ENCODE measurements at places on chromosomes 6 and 20. TPM values are rescaled to one million over a fixed set of nuclear protein-coding genes. Genes with fewer than 3 reads are reported as not detected.

C6orf132 gene
- 0.75 TPM for total RNA-seq

CDS2 gene
- 19.7 TPM for total RNA-seq

RNF182 gene
- 2.1 TPM for total RNA-seq

HSPA12B gene
- not detected for total RNA-seq

TMEM74B gene
- not detected for total RNA-seq

CST7 gene
- total RNA-seq: not detected

IL17F gene
- total RNA-seq: not detected

PREX1 gene
- 28.7 TPM for total RNA-seq

GRCh38 chr6:90663873-90664272 lies 77.0 kb upstream of the MAP3K7 start:
- DNase-seq: no peak

DNA sequence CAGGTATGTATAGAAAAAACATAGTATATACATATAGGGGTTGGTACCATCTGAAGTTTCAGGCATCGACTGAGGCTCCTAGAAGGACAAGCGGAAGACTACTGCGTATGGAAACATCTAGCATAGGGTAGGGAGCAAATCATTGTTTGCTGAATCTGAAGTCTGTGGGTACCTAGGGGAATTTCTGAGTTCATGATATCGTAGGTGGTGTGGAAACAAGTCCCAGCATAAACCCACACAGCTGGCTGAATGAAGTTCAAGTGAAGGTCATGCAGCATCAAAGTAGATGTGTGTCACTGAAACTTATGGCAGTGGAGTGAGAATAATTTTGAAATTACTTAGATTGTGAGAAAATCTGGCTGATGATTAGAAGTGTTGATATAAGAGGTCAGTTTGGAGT lies 39.4 kb downstream of the MAP7 start:
- DNase-seq: no peak

DNA sequence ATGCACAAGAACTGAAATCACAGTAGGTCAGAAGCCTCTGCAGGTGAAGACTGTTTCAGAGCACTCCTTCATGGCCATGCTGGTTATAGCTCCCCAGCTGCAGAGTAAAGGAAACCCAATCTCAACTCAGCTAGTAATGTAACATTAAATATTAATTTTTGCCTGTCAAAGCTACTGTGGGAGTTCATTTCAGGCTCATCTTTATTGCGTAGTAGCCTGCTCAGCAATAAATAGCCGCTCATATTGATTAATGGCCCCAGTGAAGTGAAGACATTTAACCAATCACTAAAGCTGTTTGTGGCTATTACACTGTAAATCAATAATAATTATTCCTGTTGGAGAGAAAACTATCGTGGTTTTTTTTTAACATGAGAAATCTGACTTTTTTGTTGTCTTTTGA lies 101.7 kb downstream of the FRK start:
- DNase-seq: no peak

- no peak for DNase-seq
Measured at GRCh38 chr6:157706883-157707282, 116.2 kb upstream of the SNX9 start.

DNA sequence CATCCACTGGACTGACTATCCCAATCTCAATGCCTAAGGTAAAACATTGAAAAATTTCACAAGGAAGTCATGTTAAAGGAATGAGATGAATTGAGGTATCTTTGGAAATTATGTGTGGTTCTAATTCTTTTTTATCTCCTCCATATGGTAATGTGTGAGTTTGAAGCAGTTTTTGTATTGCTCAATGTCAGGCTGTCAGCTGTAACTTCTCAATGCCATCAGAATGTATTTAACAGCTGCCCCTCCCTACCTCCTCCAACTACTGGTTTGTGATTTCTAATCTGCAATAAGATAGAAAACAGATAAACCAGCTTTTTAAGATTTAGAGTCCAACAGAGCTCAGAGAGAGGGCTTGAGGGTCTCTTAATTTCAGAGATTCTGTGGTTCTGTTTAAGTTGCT lies 1005.8 kb upstream of the ADGRB3 start:
- DNase-seq: peak; percentile 61

GRCh38 chr6:111573892-111574797 lies 31.5 kb downstream of the TRAF3IP2 start:
- peak; percentile 85 for DNase-seq

DNA sequence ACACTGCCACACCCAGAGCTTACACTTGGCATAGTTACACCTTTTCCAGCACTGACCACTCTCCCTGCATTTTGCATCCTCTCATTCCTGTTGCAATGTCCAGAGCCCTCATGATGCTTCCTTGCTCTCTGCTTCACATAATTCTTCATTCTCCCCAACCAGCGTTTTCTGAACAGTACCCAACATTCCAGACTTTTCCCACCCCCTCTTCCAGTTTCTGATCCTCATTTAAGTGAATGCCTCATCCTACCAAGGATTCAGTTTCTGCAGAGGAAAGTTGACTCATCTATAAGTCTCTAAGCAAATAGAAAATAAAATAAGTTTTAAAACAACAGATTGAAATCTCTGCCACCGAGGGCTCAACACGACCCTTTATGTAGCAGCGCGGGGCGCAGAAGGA lies 321.3 kb upstream of the TCF21 start:
- DNase-seq: peak; percentile 50

GRCh38 chr6:117992856-117993255 lies 85.8 kb downstream of the SLC35F1 start:
- DNase-seq: no peak

GRCh38 chr6:89067796-89068195 lies 12.8 kb upstream of the PNRC1 start:
- peak; percentile 5 for DNase-seq

DNA sequence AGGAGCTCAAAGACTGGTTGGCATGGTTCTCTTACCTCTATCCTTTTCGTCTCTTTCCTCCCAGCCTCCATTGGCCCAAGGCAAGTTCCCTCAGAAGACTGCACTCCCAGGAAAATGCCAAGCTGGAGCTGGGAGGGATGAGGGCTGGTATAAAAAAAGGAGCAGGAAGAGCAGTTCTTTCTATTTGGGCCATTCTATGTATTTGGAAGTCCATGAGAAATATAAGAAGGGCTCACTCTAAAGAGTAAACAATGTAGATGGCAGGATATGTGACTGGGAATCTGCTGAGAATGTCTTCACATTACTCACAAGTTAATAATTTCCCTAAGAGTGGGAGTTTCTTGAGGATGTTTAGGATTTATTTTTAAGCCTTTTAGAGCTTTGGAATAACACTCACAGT lies 36.6 kb upstream of the ADTRP start:
- peak; percentile 14 for DNase-seq

DNA sequence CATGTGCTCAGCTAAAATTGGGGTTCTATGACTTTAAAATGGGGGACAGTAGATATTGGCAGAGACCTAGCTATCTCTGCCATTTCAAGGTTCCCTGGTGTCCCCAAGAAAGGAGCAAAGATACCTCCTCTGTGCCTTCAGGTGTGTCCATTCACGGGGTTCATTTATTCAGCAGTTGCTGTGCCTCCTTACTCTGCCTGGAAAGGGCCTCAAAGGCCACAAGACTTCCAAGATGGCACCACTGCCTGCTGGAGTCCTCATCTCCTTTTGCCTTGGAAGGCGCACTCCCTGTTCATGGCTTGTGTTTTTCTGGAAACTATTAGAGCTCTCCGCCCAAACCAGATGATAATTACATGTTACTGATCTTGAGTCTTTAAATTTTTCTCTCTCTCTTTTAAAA lies 3.9 kb upstream of the ZBP1 start:
- DNase-seq: no peak

DNA sequence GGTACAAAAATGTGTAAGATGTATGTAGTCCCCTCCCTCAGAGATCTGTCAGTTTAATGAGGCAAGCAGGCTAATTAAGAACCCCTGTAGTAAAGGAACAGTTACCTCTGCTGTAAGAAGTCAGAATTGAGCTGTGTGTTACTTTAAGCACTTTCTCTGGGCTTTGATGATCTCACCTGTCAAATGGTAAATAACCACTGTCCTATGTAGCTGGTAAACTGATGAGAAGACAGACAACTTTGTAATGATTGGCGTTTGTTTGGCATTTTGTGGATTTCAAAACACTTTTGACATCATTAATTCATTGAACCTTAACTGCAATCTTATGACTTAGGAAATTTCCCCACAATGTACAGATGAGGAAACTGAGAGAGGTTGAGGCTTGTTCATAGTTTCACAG lies 55.7 kb downstream of the RALY start:
- no peak for DNase-seq

GRCh38 chr20:595330-596308 lies 14.5 kb downstream of the TCF15 start:
- DNase-seq: no peak

DNA sequence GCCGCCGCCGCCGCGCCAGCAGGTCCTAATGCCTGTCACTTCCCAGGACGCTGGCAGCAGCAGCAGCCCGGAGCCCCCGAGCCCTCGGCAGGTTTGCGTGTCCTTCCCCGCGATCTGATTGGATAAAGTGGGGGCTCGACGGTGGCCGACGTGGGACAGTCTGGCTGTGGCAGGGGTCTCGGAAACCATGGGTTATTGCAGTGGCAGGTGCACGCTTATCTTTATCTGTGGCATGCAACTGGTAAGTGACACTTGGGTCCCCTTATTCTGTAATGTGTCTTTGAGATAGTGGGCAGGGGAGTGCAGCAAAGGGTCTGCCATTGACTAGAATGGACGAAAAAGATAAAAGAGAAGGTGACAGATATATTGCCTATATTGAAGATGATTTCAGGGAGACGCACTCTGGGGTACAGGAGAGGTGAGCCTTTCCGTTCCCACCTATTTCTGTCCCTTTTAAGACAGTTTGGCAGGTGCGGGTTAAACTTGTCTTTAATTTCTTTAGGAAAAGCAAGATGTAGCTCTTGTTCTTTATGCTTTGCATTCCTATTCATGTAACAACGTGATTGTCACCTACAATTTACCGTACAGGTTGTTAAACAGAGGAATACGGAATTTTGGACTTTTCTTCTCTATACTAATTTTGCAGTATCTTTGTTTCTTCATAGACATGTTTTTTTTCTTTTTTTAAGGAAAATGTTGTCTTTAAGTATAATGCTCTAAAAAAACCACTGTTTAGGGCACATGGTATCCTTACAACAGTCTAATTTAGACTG lies 535 bp downstream of the NKAIN2 start:
- no peak for DNase-seq

DNA sequence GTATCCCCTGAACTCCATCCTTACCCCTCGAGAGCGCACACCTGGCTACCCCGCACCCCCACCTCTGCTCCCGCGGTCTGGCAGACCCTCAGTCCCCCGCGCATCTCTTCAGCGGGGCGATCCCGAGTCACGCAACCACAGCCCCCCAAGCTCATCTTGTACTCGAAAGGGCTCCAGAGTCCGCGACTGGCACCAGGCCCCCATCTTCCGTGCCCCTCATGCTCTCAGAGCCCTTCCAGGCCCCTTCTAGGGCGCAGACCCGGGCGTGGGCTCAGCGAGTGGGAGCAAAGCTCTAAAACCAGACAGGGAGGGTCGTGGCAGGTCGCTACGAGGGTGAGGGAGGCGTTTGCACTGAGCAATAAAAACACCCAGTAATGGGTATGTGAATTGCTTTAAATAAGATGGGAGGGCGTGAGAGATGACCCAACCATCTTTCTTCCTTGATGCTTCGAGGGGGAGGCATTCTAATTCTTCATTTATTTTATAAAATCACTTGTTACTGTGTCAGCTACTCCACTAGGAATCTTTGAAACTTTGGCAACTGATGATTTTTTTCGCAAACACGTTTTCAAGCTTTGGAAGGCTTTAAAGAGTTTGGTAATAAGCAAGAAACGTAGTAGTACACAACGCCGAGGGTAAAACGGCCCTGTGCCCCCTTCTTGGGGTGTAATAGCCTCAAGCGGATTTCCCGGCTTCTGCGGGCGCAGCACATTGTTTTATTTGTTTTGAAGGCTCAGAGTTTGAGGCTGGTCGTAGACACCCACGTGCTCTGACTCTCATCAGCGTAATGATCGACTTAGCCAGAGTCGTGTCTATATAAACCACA lies 42.6 kb upstream of the SUPT3H start:
- DNase-seq: no peak

DNA sequence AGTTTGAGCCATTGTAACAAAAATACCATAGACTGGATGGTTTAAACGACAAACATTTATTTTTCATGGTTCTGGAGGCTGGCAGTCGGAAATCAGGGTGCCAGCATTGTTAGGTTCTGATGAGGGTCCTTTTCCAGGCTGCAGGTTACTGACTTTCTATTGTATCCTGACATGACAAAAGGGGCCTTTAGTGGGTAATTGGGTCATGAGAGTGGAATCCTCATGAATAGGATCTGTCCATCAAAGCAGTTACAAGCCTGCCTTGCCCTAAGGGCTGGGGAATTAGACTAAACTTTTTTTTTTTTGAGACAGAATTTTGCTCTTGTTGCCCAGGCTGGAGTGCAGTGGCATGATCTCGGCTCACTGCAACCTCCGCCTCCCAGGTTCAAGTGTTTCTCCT lies 347.9 kb upstream of the TSHZ2 start:
- DNase-seq: no peak

GRCh38 chr6:80028589-80028988 lies 24.1 kb downstream of the TTK start:
- no peak for DNase-seq

Measured in LHCN-M2 (cell line).